ENCODE measurements at places on chromosomes 7 and 10. TPM values are rescaled to one million over a fixed set of nuclear protein-coding genes. Genes with fewer than 3 reads are reported as not detected.

Gene SUMF2
- 62.9 TPM for total RNA-seq

Gene GPC2
- 3.7 TPM for total RNA-seq

Gene CNTNAP2
- total RNA-seq: 23.3 TPM

Gene FKBP6
- total RNA-seq: not detected

Gene TMEM184A
- 9.7 TPM for total RNA-seq

Gene TDRD1
- 0.53 TPM for total RNA-seq

Gene TUBAL3
- total RNA-seq: 0.16 TPM

Gene PPP1R3C
- total RNA-seq: 129 TPM

Gene CNPY1
- total RNA-seq: 0.32 TPM

GRCh38 chr7:51012569-51013217, 230.0 kb upstream of the GRB10 start:
- DNase-seq: no peak

GRCh38 chr7:95095966-95096540, 188.7 kb downstream of the PPP1R9A start:
- DNase-seq: no peak

GRCh38 chr7:143458263-143458662, 15.0 kb downstream of the TAS2R60 start:
- DNase-seq: no peak

DNA sequence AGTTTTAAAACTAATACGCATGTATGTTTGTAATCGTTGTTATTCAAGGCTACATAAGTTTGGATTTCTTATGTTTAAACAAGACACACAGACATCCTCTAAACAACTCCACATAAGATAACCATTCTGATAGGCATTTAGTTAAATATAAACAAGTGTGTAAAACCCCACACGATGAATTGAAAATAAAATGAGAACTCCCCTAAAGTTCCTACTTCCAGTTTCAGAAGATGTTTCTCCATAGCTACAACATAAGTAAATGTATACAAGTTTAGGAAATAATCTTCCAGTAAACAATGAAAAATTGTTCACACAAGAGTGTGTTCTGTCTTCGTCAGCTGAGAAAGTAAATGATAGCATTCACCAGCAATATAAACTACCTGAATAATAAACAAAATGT, 246.8 kb downstream of the RNLS start:
- DNase-seq: no peak

DNA sequence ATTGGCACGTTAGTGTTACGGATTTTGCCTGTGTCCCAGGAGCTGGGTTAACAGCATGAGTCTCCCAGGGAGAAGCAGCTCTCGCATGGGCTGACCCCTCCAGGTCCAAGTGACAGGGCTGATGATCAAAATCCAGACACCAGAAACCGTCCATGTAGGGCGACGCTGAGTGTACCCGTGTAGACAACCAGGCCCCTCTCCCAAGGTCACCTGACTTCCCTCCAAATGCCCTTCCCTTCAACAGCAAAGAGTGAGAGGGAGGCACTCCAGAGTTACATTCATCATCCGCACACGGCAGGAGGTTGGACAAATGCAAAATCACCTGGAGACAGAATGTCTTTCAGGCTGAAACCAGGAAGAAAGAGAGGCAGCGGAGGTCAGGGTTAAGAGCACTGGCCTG, 14.9 kb upstream of the HSPA12A start:
- no peak for DNase-seq

DNA sequence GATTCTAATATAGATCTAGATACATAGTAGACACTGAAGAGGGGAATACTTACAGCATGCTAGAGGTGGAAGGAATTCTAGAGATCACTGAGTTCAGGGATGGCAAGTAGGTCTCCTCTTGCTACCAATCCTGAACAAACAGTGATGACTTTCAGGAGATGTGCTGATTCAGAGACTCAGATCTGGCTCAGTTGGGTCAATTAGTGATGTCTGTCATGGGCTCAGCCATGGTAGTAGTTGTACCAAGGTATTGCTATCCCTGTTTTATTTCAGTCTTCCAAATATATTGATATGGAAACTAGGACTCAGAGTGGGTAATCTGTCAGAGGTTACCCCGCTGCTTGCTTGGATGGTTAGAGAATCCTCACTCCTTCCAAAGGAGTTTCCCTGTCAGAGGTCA, 38.5 kb downstream of the UNC5B start:
- no peak for DNase-seq

GRCh38 chr10:30553626-30554439, 75.7 kb downstream of the LYZL2 start:
- no peak for DNase-seq

DNA sequence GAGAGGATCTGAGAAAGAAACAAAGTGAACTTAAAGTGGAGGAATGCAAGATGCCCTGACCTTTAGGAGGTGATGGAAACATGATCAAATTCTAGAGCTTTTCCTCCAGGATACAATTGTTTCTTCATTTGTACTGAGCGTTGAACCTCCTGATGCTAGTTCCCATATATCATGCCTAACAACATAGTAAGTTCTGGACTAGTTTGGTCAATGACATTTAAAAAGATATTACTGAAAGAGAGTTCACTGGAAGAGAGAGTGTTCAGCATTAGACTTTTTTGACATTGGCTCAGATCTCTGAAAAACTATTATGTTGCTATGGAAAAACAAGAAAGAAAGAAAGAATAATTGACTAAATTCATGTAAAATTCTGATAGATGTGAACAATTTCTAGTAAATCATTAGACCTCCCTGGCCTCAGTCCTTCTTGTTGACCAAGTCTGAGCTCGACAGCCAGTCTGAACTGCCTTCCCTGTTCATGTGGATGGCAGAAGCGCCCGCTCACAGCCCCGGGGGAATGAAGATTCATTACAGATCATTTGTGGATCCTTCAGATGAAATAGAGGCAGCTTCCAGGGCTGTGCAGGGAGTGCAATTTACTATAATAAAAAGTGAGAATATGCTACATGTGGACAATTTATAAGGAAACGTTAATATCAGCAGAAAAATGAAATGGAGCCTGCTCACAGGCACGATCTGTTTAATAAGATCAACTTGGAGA, 442.1 kb downstream of the GRID1 start:
- DNase-seq: no peak

- no peak for DNase-seq
Observed at GRCh38 chr7:41185851-41186250, 517.0 kb downstream of the INHBA start.

GRCh38 chr10:79346388-79347225, 662 bp upstream of the PPIF start:
- no peak for DNase-seq

GRCh38 chr10:1394155-1394912, 338.1 kb downstream of the WDR37 start:
- DNase-seq: no peak

- no peak for DNase-seq
Observed at GRCh38 chr10:114491933-114492332, 87.6 kb upstream of the AFAP1L2 start.

Measured in urinary bladder (tissue), 4 donors.